GM18507 (cell line): ENCODE measurements at places on chromosomes 1 and 21.

DNA sequence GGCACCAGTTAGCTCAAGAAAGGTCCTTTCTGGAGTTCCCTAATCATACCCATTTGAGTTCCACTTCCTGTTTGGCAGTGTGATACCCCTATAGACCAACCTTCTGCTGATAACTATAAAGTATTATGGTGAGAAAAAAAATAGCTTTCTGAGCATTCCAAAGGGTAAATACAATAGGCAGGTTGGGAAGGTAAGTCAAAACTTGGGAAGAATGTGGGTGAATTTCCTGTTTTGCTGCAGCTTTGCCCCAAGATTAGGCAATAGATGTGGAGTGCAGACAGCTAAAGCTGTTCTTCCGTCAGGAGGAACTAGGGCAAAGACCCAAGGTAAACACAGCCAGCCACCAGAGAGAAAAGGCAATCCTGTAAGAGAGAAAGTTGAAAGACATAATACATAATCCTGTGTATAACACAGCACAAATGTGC lies 49.9 kb upstream of the GUCA2A start:
- no peak for DNase-seq

GRCh38 chr1:24694380-24694843 lies 50.8 kb upstream of the CLIC4 start:
- DNase-seq, result no peak

DNA sequence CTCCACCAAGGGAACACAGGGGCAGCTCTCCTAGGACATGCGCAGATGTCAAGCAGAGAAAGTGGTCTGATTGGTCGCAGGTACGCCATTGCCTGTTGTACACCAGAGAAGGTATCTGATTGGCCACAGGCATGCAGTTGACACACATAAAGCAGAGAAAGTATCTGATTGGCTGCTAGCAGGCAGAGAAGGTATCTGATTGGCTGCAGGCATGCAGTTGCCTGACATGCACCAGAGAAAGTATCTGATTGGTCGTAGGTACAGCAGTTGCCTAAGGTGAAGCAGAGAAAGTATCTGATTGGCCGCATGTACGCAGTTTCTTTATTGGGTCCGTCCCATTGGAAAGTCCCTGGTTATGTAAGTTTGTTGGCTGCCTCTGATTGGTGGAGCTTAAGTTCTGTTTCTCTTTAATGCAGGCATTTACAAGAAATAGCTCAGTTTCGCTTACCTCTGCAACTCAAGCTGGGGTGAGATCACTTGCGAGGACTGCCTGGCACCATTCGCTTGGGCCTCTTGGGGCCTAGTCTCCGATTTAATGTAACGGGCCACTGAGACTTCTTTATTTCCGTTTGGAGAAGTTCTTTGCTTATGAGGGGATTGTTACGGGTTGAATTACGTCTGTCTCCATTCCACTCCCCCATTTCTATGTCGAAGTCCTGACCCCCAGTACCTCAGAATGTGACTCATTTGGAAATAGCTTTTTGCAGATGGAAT lies 74.2 kb downstream of the SIK1 start:
- peak; percentile 90 for DNase-seq

GRCh38 chr21:25896501-25897056 lies 161.8 kb downstream of the GABPA start:
- DNase-seq, result no peak
